ENCODE measurements at places on chromosomes 5 and 9.

DNA sequence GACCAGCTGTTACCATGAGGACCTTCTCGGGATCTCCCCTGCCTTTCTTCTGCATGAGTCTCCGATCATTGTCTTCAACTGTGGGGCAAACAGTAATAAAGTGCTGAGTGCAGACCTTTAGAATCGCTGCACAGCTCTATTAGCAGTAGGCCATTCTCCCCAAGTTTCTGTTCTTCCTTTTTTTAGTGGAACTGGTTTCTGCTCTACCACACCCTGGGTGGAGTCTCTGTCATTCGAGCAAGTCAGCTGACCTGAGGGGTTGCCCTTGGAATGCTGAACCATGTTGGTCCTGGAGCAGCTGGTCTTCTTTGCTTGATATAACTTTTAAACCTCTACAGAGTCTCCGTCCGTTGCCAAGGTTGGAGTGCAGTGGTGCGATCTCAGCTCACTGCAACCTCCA lies 33.4 kb upstream of the GNPDA1 start:
- DNase-seq = no peak

- DNase-seq = no peak
Observed at GRCh38 chr5:88727705-88728313, 155.2 kb downstream of the MEF2C start.

DNA sequence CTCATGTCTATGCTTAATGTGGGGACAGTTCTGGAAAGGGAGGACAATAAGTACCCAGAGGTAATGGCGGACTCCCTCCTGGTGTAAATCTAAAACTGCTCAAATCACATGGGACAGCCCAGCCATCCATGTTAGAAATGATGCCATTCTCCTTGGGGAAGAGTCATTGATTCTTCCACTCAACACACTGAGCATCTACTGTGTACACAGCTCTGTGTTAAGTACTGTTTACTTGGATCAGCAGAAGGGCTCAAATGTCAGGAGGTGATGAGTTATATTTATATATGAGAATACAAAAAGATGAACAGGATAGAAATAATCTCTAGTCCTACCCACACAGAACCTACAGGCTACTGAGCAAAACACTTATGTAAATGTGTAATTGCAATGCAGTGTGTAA lies 31.8 kb upstream of the NANS start:
- no peak for DNase-seq

DNA sequence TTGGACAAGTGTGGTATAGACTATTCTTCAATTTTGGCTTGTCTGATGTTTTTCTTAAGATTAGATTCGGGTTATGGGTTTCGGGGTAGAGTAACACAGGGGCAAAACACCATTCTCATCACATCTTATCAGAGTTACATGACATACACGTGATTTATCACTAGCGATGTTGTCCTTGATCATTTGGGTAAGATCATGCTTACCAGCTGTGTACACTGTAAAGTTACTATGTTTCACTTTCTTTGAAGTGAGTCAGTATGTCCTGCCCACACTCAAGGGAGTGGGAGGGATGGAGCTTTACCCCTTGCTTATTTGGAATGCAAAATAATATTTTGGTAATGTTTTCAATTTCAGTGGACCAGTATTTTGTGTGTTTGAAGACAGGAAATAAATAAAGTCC lies 101.8 kb upstream of the TAF11L2 start:
- no peak for DNase-seq

- DNase-seq = no peak
Observed at GRCh38 chr5:107631805-107632362, 38.9 kb downstream of the EFNA5 start.

- DNase-seq = no peak
Observed at GRCh38 chr9:84139296-84140070, 158.9 kb downstream of the RMI1 start.

- no peak for DNase-seq
Observed at GRCh38 chr9:82201196-82201595, 212.6 kb downstream of the SPATA31D1 start.

- DNase-seq = no peak
Observed at GRCh38 chr5:71705421-71705820, 13.7 kb upstream of the CARTPT start.

GRCh38 chr5:146751781-146752401 lies 126.7 kb downstream of the PPP2R2B start:
- DNase-seq = no peak

GRCh38 chr5:111643499-111643898 lies 113.5 kb downstream of the NREP start:
- DNase-seq = no peak

DNA sequence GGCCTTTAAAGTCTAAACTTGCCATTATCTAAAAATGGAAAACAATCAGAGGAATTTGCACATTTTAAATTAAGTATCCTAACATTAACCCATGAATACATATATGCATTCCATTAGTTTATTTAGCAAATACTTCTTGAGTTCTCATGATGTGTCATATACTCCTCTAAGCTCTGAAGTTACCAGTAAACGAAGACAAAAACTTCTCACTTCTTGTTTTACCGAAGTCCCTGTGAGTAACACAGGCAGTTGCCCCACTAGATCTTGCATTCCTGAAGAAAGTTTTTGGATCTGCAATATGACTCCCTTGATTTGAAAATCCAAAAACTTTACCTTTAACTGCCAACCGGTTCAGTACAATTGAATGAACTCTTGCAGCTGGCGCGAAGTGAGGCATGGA lies 439.0 kb upstream of the MPDZ start:
- no peak for DNase-seq

DNA sequence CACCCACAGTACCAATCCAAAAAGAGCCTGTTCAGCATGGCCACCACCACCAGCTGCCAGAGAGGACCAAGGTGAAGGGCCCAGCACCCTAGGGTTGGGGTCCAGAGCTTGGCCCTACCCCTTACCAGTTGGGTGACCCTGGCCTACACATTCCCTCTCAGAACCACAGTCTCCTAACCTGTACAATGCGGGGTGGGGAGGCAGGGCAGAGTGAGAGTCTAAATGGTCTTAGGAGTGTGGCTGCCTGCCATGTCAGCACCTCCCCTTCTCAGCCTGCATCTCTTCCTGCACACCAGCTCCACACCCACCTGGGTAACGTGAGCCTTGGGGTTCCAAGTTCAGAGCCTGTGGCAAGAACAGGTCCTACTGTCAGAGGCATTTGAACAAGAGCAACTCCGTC lies 92.2 kb downstream of the C5orf15 start:
- no peak for DNase-seq

DNA sequence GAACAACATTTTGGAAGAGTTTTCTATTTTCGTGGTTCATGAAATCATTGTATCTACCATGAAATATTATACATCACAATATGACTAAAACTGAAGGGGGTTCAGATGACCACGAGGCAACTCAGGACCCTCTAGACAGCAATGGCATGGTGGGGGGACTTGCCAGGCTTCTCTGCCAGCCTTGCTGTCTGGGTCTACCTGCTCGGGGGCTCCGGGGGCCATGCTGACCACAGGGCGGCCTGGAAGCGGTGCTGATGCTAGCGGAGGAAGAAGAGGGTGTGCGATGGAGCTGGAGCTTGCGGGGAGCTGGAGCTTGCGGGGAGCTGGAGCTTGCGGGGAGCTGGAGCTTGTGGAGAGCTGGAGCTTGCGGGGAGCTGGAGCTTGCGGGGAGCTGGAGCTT lies 89.2 kb upstream of the IRX4 start:
- no peak for DNase-seq

GRCh38 chr9:95793924-95794828 lies 81.3 kb upstream of the ERCC6L2 start:
- no peak for DNase-seq

DNA sequence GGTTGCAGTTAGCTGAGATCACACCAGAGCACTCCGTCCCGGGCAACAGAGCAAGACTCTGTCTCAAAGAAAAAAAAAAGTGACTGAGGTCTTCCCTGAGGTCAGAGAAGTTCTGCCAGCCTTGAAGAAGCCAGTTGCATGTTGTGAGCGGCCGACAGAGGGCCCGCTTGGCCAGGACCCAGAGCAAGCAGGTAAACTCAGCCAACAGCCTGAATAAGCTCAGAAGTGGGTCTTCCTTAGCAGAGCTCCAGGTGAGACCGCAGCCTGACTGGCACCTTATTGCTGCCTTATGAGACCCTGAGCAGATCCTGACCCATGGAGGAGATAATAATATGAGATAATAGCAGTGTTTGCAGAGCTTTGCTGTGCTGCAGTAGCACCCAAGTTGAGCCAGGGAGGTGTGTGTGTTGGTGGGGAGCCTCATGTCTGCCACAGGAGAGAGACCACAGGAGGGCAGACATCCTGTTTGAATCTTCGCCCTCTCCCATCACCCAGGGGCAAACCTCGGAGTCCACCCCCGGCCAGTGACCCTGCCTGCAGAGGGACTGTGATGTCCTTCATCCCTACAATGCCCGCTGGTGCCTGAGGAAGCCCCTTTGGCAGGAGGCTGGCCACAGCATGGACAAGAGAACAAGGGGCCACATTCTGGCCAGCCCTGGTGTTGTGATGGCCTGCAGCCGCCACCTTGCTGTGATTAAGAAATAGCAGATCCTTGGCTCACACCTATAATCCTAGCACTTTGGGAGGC lies 10.8 kb upstream of the BARX1 start:
- no peak for DNase-seq

DNA sequence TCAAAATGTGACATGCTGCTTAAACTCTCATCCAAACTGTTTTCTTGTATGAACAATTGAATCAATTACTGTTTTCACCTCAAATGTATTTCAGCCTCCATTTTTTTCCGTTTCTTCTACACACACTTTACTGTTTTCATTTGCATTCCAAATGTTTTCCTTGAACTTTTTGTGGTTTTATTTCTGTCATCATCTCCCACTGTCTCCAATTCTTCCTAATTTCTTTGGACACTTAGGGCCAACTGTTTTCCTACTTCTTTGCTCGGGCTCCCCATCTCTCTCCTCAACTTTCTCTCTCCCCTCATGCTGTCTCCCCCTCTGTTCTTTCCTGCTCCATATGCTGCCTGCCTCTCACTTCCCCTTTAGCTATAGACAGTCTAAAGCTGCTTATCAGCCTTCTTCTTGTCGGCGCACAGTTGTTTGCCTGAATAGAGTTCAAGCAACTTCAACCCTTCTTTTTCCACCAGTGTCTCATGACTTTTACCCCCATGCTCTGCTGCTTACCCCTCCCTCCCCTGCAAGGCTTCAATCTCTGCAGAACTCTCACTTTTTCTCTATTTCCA lies 443.4 kb downstream of the DTWD2 start:
- DNase-seq = no peak

DNA sequence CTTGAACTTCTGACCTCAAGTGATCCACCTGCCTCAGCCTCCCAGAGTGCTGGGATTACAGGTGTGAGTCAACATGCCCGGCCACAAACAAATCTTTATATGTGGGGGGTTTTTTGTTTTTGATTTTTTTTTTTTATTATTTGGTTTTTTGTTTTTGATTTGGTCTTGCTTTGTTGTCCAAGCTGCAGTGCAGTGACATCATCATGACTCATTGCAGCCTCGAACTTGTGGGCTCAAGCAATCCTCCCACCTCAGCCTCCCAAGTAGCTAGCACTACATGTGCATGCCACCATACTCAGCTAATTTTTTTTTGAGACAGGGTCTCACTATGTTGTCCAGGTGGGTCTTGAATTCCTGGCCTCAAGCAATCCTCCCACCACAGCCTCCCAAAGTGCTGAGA lies 42.4 kb downstream of the ALDH7A1 start:
- no peak for DNase-seq

DNA sequence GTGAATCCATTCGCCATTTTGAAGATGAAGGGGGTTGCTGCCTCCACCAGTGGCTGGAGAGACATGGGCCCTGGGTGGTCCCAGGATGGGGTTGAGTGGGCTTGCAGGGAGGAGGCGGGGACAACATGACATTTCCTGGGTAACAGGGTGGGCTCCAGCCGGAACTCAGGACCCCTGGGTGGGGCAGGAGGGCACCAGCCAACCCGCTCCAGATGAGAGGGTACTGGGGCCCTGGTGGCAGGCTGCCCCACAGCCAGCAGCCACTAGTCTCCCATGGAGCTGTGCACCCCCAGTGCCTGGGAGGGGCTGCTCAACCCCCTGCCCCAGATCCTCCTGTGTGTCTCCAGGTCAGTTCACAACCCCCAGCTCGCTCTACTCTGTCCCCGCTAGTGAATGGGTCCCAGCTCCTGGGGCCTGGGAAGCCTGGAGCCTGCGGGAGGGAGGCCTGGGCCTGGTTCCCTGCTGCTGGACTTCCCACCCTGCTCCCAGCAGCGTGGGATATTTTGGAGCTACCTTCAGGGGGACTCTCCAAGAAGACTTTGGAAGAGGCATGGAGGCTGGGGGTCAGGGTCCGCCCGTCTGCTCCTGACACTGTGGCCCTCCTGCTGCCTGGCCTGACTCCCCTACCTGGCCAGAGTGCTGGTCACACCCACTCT lies 55.9 kb downstream of the AHRR start:
- DNase-seq = no peak

- DNase-seq = no peak
Observed at GRCh38 chr9:132955123-132955522, 10.7 kb upstream of the TSC1 start.

DNA sequence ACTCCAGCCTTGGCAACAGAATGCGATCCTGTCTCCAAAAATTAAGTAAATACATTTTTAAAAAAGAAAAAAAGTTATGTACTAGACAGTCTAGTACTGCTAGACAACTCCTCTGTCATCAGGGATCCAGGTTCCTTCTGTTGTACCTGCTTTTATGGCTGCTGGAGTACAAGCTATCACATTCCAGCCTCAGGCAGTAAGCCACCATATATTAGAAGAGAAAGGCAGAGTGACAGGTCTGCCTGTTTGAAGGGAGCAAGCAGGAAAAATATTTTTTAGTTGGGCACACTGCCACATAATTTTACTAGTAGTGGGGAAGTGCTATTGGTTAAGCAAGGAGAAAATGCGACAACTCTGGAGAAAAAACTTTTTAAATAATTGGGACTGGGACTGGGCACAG lies 10.9 kb downstream of the RPS6 start:
- DNase-seq = no peak

DNA sequence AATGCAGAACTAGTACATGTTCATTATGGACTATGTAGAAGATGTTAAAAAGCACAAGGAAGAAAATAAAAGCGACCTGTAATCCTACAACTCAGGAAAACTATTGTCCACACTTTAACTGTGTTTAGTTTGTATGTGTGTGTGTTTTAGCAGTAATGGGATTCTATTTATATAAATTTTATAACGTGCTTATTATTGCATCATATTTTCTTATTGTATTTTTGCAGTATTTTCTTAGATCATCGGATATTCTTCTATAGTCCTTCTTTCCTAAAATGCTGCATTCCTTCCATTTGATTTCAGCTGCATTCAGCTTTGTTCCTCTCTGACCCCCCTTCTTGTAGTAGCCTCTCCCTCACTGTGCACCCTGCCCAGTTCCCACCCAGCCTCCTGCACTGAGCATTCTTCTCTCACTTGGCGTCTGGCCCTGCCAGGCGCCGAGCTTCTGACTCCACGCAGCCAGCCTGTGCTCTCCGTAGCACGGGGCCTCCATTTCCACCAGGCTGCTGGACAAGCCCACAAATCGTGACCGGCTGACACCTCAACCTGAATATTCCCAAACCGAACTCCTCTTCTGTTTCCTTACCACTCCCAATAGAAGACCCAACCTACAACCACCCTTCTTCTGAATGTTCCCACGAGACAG lies 39.9 kb downstream of the MVB12B start:
- no peak for DNase-seq

GRCh38 chr5:17428176-17428800 lies 69.7 kb upstream of the TAF11L2 start:
- no peak for DNase-seq

Data from Calu3 (cell line).